ENCODE measurements at places on chromosomes 4 and X. TPM values are rescaled to one million over a fixed set of nuclear protein-coding genes. Genes with fewer than 3 reads are reported as not detected.
A peak's percentile ranks its signal among the peaks of the same experiment; 100 is the strongest.

GRCh38 chrX:137052643-137053235, 18.9 kb upstream of the GPR101 start:
- DNase-seq, result no peak
- H3K4me1 ChIP-seq, result no peaks in the 10 kb centered on the region
- H3K27me3 ChIP-seq, result peaks cover 4% of the 10 kb centered on the region
- peak overlapping the region; percentile 56 for H3K4me3 ChIP-seq

DNA sequence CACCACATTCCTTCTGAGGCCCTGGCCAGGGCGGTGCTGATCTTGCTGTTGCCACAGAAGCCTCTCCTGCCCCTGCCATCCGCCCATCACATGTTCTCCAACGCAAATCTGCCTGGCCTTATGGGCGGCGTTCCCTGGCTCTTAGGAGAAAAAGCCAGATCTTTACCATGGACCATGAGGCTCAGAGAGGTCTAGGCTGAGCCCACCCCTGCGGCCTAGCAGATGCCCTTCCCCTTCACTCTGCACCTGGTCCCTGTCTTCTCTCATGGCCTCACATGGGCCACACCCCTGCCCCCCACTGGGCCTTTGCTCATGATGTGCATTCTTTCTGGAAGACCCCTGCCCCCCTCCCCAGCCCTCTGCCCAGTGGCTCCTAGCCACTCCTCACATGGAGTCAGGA, 78.5 kb downstream of the CRMP1 start:
- H3K36me3 ChIP-seq, result peaks cover 11% of the 10 kb centered on the region
- H3K27me3 ChIP-seq, result no peaks in the 10 kb centered on the region
- H3K4me1 ChIP-seq, result no peaks in the 10 kb centered on the region
- no peak overlapping the region for H3K4me3 ChIP-seq
- H3K27ac ChIP-seq, result no peak overlapping the region

DNA sequence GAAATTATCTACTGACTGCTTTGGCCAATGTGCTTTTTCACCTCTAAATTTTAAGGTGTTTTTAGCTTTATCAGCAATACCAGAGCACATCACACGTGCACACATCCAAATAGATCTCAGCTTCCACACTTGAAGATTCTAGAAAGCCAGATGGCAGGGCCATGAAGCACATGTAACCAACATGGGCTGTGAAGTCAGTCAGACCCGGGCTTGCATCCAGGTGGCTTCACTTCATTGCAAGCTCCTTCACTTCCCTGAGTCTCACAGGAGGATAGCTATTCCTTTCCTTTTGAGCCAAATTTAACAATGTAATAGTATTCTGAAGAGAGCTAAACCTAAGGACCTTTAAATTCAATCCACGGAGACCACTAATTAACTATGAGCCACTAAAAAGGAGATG, 86.5 kb downstream of the SH3RF1 start:
- H3K27ac ChIP-seq, result no peak overlapping the region
- no peaks in the 10 kb centered on the region for H3K27me3 ChIP-seq
- no peaks in the 10 kb centered on the region for H3K36me3 ChIP-seq
- peak; percentile 42 for DNase-seq

Gene PAGE2
- not detected for total RNA-seq

Gene PPID
- 34.4 TPM for total RNA-seq

DNA sequence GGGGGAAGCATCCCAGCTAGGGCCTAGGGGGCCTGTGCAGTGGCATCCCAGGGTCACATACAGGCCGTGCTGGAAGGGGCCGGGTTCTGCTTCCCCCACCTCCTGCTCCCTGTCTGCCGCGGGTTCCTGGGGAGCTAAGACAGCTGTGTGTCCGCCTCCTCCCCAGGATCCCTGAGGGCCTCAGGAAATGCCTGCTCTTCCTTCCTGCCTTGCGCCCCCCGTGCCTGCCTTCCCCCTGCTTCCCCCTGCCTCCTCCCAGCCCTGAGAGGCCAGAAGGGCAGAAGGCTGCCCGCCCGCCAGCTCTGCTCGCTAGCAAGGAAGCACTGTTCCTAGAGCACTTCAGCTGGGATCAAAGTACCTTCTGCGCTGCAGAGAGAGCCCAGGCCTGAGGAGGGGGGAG, 2.9 kb upstream of the BGN start:
- no peaks in the 10 kb centered on the region for H3K36me3 ChIP-seq
- no peak for DNase-seq
- no peak overlapping the region for H3K4me3 ChIP-seq
- H3K4me1 ChIP-seq, result peaks cover 8% of the 10 kb centered on the region
- H3K27me3 ChIP-seq, result no peaks in the 10 kb centered on the region

- H3K4me1 ChIP-seq, result no peaks in the 10 kb centered on the region
- no peak overlapping the region for H3K27ac ChIP-seq
- DNase-seq, result no peak
- no peaks in the 10 kb centered on the region for H3K27me3 ChIP-seq
Measured at GRCh38 chr4:86878640-86879039, 13.6 kb downstream of the C4orf36 start.

- no peaks in the 10 kb centered on the region for H3K36me3 ChIP-seq
- H3K27ac ChIP-seq, result no peak overlapping the region
- no peak for DNase-seq
Measured at GRCh38 chr4:112287258-112287989, 1.7 kb upstream of the TIFA start.

Gene ZNF182
- 4.5 TPM for total RNA-seq

Gene PTTG2
- total RNA-seq, result not detected

Gene HSFX2
- 0.26 TPM for total RNA-seq

DNA sequence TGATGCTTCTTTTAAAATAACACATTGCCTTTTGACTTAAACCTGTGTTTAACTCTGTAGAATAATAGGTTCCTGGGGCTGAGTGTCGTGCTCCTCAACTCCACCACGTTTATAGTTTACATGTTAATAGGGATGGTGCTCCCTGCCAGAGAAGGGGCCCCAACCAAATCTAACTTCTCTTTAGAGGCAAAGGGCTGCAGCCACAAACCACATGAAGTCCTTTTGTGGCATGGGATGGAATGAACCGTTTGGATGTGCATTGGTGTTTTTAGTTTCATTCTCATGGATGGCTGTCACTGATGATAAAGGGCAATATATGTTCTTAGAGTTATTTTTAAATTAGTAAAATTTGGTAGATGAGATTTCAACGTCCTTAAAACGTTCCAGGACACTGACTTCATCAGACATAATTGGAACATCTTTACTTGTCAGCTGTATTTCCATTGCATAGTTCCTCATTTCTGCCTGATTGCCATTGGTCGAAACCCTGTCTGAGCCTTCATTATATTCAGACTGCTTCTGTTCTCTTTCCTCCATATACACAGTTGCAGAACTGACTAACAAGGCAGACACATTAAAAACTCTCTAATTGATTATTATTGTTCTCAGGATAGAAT, 60.4 kb upstream of the HPF1 start:
- no peaks in the 10 kb centered on the region for H3K36me3 ChIP-seq
- no peak for DNase-seq
- H3K27ac ChIP-seq, result no peak overlapping the region

GRCh38 chr4:83114576-83114975, at the start of gene PLAC8:
PLAC8 (minus strand) TSS chr4:83114729; CDS start chr4:83107921, 6,808 bp downstream.
- H3K4me1 ChIP-seq, result peaks cover 3% of the 10 kb centered on the region
- H3K27me3 ChIP-seq, result peaks cover 3% of the 10 kb centered on the region
- no peak within 1 kb of the TSS for H3K4me3 ChIP-seq
- DNase-seq, result peak; percentile 33

DNA sequence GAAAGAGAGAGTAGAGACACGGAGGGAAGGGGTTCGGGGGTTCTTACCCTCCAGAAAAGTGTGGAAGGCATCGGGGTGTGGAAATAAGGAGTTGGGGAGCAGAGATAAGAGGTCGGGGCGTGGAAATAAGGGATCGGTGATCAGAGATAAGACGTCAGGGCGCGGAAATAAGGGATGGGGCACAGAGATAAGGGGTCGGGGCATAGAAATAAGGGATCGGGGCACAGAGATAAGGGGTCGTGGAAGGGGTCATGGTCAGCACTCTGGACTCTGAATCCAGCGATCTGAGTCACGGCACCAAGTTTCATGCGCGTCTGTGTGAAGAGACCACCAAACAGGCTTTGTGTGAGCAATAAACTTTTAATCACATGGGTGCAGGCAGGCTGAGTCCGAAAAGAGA, 119.1 kb downstream of the PCDH10 start:
- no peaks in the 10 kb centered on the region for H3K4me1 ChIP-seq
- DNase-seq, result no peak
- H3K27ac ChIP-seq, result no peak overlapping the region
- H3K36me3 ChIP-seq, result no peaks in the 10 kb centered on the region
- H3K27me3 ChIP-seq, result no peaks in the 10 kb centered on the region

Gene SSX2B
- total RNA-seq, result not detected

DNA sequence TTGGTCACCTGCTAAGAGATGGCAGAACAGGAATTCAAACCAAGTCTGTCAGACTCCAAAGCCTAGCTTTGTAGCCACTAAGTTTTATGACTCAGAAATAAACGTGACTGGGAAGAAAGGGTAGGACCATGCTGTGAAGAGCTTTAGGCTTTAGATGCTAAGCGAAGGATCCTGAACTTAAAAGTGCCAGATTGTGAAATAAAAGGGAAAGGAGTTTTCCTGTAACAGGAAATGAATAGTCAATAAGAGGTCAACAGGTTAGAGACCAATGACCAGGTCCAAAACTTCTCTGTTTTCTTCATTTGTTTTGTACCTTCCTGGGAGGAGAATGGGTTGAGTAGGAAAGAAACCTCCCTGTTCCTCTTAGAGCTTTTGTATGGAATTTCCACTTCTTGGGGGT, 98.8 kb upstream of the EOLA2 start:
- no peak overlapping the region for H3K27ac ChIP-seq
- no peaks in the 10 kb centered on the region for H3K27me3 ChIP-seq
- DNase-seq, result no peak
- no peaks in the 10 kb centered on the region for H3K36me3 ChIP-seq
- H3K4me1 ChIP-seq, result peaks cover 6% of the 10 kb centered on the region
- no peak overlapping the region for H3K4me3 ChIP-seq

GRCh38 chrX:7950865-7951264, 23.7 kb upstream of the PNPLA4 start:
- no peak for DNase-seq
- no peak overlapping the region for H3K27ac ChIP-seq
- no peak overlapping the region for H3K4me3 ChIP-seq
- no peaks in the 10 kb centered on the region for H3K27me3 ChIP-seq

GRCh38 chrX:148080593-148080992, 99.5 kb downstream of the FMR1NB start:
- H3K4me1 ChIP-seq, result no peaks in the 10 kb centered on the region
- no peaks in the 10 kb centered on the region for H3K27me3 ChIP-seq
- no peak overlapping the region for H3K4me3 ChIP-seq
- no peak overlapping the region for H3K27ac ChIP-seq
- no peak for DNase-seq
- no peaks in the 10 kb centered on the region for H3K36me3 ChIP-seq

Gene NSUN7
- total RNA-seq, result 0.51 TPM

Gene PCDH10
- 0.66 TPM for total RNA-seq

DNA sequence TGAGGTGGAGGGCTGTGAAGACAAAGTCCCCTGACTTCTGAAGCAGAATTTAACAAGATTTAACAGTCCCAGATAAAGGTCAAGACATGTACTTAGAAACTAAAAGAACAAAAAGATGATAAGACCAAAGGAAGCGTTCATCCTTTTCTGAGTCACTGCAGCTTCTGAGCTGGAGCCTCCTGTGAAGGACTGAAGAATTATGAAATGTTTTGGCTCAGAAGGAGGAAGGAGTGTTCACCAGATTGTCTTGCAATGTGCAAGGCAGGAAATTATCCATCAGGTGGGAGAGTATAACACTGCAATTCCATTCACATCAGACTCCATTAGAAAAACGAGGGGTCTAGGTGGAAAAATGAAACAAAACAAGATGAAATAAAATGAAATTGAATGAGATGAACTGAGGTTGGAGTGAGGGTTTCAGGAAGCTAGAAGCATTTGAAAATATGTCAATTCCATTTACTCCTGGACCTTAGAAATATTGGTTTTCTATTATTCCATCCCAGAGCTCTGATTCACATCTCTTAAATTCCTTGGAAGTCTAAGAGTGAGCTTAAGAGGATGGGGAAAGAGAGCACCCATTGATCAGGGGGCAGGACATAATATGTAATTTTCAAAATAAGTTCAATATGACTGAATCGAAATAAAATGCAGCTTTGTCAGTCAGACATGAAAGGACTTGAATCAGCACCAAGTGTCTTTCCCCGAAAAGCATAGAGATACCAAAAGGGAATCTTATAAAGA, 186.1 kb upstream of the LNX1 start:
- no peaks in the 10 kb centered on the region for H3K27me3 ChIP-seq
- peak; percentile 87 for DNase-seq
- no peak overlapping the region for H3K27ac ChIP-seq
- H3K36me3 ChIP-seq, result no peaks in the 10 kb centered on the region

GRCh38 chrX:33178218-33178617, 33.1 kb downstream of the DMD start:
- no peaks in the 10 kb centered on the region for H3K27me3 ChIP-seq
- DNase-seq, result no peak
- H3K36me3 ChIP-seq, result no peaks in the 10 kb centered on the region

DNA sequence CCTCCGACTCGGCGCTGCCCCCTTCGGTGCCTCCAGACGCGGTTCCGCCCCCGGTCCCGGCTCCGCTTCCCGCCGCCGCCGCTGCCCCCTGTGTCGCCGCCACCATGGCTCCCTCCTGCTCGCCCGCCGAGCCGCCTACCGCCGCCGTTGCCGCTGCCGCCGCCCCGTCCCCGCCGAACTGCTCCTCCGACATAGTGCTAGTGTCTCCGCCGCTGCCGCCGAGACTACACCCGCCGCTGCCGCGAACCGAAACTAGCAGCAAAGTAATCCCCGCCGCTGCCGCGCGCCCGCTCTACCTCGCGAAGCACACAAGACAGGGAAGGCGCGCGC, 340 bp downstream of the HNRNPD start:
- no peaks in the 10 kb centered on the region for H3K27me3 ChIP-seq
- H3K36me3 ChIP-seq, result no peaks in the 10 kb centered on the region
- H3K4me3 ChIP-seq, result peak overlapping the region; percentile 89
- DNase-seq, result no peak

Gene DMRTC1B
- not detected for total RNA-seq

DNA sequence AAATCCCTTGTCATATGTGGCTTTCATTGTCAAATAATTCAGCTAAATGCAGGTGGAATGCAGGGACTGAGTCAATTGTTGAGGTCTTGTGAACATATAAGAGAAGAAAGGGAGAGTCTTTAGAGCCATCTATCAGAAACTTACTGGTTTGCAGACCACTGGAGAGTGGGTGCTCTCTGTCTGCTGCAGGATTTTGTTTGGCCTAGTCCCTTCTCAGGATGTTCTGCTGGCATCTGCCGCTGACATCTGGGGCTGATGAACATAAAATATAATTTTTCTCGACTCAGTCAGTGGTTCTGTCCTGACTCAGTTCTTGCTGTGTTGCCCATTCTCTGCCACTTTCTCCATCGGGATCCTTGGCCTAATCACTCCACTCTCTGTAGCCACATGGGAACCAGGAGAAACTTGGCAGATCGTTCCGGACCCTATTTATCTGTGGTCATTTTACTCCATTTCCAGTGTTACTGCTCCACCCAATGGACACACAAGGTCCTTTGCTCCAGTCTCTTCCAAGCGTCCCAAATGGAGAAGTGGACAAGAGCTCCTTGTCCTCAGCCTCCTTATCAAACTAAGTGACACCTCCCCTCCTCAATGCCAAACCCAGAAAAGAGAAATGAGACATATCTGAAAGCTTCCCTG, 436.2 kb downstream of the FAT4 start:
- H3K4me3 ChIP-seq, result no peak overlapping the region
- peak; percentile 32 for DNase-seq
- no peaks in the 10 kb centered on the region for H3K36me3 ChIP-seq
- H3K27ac ChIP-seq, result no peak overlapping the region

GRCh38 chr4:107388736-107389274, 331.2 kb downstream of the PAPSS1 start:
- no peak overlapping the region for H3K27ac ChIP-seq
- H3K4me3 ChIP-seq, result no peak overlapping the region
- H3K4me1 ChIP-seq, result no peaks in the 10 kb centered on the region
- no peaks in the 10 kb centered on the region for H3K36me3 ChIP-seq

Gene TMPRSS11F
- total RNA-seq, result not detected
